ENCODE measurements at places on chromosomes 5 and 9.
A peak's percentile ranks its signal among the peaks of the same experiment; 100 is the strongest.

DNA sequence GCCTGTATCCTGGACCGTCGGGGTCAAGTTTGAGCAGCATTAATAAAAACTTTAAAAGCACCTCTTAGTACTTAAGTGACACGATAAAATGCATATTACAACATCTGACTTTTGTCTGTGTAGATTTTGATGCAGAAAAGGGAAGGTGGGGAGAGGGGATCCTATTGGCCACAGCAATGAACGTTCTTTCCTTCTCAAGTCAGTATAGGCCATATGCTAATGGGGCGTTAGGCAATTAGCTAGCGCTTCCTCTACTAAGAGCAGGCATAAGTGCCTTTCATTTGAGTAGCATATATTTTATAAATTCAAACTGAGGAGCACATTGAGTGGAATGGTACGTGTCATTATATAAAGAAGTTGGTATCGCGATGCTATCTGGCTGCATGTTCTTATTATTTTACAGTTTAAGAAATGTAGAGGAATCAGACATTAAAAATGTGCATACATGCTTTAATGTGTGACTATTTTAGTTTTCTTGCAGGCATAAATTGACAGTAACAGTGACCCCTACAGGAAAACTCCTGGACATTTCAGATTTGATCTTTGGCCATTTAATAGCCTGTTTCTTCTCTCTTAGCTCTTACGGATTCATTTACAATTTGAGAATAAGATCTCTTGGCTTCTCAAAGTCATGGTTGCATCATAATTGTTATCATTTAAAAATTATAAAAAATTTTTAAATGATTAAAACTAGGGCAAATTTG, 1.1 kb upstream of the GNA14 start:
- DNase-seq = peak; percentile 15

DNA sequence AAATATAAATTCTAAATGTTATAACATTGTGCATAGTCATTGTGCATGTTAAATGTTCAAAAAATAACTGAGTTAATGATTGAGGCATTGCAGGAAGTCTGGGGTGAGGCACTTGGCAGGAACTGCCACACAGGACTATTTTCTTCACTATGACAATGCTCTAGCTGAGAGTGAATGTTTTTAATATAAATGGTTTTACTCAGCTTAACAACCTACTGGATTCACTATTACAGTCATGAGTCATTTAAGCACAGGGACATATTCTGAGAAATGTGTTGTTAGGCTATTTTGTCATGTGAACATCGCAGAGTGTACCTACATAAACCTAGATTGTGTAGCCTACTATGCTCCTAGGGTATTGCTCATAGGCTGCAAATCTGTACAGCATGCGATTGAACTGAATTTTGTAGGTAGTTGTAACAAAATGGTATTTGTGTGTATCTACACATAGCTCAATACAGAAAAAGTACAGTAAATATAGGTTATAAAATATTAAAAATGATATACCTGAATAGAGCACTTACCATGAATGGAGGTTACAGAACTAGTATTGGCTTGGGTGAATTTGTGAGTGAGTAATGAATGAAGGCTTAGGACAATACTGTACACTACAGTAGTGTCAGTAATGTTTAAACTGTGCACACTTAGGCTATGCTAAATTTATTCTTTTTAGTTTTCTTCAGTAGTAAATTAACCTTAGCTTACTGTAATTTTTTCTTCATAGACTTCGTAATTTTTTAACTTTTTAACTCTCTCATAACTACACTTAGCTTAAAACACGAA, 346.1 kb upstream of the PTGER4 start:
- no peak for DNase-seq

GRCh38 chr9:129656795-129657390, 8.6 kb upstream of the PRRX2 start:
- no peak for DNase-seq

- DNase-seq = no peak
Observed at GRCh38 chr9:32399110-32399815, 14.8 kb downstream of the ACO1 start.

DNA sequence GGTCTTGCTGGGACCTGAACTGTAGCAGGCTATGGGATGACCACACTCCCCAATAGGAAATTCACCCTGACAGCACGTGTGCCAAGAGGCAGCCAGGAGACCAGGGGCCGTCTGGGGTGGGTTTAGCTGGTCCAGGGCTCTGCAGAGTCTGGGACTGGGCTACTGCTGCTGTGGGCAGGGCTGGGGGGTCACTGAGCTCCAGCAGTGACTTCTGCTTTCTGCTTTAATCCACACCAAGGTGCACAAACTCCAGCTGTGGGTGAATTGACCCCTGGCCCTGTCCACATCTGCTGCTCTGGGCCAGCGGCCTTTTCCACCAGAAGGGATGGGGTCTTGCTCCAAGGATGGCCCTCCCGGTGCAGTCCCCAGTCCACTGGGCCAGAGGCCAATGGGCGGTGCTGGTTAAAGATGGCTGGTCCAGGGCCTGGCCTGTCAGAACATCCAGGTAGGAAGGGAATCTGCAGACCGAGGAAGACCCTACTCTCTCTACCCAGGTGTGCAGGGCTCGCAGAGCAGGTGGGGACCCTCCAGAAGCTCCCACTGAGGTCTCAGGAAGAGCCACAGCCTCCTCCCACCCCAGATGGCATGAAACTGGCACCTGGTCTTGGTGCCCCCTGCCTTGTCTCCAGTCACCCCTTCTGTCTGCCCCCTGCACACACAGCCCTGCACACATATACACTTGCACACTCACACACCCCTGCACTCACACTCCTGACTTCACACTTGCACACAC, 28.0 kb downstream of the GLT6D1 start:
- peak; percentile 5 for DNase-seq

- DNase-seq = no peak
Observed at GRCh38 chr5:142032747-142033631, 20.2 kb upstream of the GNPDA1 start.

GRCh38 chr5:138179277-138179857, 455 bp downstream of the KIF20A start:
- peak; percentile 16 for DNase-seq

- no peak for DNase-seq
Observed at GRCh38 chr5:10498350-10498749, 56.7 kb downstream of the ROPN1L start.

- no peak for DNase-seq
Observed at GRCh38 chr5:180606215-180606785, 15.0 kb upstream of the SCGB3A1 start.

DNA sequence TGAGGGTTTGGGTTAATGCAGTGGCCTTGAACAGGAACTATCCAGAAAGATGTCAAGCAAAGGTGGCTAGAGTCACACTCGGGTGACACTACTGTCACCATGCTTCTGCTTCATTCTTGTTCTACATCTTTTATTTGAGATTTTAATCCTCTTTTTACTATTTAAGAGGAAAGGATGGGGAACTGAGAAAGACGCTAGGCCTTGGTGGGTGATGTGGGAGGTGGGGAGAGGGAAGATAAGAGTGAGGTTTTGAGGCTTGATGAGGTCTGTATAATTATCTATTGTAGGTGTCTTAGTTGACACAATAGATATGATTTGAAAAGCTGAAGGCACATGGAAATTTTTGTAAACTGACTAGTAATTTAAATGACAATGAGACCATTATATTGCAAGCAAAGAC, 3.5 kb upstream of the BASP1 start:
- no peak for DNase-seq

- DNase-seq = no peak
Observed at GRCh38 chr5:52740007-52740406, 47.7 kb upstream of the ITGA1 start.

GRCh38 chr9:130597228-130597627, 17.9 kb downstream of the FUBP3 start:
- DNase-seq = no peak

- no peak for DNase-seq
Observed at GRCh38 chr5:148193202-148193601, 9.6 kb upstream of the SPINK6 start.

DNA sequence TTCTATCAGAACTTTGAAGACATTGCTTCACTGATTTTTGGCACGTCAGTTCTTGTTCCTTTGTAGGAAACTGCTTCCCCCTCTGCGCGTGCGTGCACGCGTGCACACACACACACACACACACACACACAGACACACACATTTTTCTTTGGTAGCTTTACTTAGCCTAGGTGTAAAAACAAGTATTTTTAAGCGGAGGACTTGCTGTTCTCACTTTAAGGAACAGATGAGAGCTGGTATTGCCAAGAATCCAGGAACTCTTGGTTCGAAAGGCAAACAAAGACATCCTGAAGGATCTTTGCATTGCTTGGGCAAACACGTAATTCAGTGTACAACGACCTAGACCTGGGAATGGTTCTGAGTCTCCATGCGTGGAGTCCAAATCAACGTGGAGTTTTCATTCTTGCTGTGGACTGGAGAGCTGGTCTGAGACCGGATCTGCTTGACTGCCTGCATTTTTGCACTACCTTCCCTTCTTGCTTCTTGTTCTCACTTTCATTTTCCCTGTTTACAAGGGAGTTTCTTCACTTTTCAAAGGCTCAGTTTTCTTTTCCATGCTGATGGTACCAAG, 8.2 kb downstream of the TMEM268 start:
- DNase-seq = no peak

- no peak for DNase-seq
Observed at GRCh38 chr5:60797482-60798153, 46.5 kb downstream of the ELOVL7 start.

DNA sequence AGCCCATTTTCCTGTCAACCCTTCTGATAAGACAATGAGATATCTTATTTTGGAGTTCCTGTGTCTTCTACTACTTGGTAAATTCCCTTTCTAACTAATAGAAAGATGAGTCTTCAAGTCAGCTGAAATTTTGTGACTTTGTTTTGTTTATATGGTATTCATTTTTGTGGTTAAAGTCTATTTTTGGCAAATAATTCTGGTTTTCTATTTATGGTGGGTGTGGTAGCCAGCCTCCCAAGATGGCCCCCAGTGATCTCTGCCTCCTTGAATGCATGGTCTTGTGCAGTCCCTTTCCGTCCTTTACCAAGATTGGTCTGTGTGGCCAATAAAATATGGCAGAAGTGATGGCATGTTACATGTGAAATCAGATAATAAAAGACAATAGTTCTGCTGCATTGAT, 91.5 kb downstream of the NR3C1 start:
- DNase-seq = no peak

GRCh38 chr9:10366171-10366779, 246.5 kb downstream of the PTPRD start:
- peak; percentile 34 for DNase-seq

GRCh38 chr5:180141068-180141660, 67.8 kb downstream of the RASGEF1C start:
- DNase-seq = no peak

DNA sequence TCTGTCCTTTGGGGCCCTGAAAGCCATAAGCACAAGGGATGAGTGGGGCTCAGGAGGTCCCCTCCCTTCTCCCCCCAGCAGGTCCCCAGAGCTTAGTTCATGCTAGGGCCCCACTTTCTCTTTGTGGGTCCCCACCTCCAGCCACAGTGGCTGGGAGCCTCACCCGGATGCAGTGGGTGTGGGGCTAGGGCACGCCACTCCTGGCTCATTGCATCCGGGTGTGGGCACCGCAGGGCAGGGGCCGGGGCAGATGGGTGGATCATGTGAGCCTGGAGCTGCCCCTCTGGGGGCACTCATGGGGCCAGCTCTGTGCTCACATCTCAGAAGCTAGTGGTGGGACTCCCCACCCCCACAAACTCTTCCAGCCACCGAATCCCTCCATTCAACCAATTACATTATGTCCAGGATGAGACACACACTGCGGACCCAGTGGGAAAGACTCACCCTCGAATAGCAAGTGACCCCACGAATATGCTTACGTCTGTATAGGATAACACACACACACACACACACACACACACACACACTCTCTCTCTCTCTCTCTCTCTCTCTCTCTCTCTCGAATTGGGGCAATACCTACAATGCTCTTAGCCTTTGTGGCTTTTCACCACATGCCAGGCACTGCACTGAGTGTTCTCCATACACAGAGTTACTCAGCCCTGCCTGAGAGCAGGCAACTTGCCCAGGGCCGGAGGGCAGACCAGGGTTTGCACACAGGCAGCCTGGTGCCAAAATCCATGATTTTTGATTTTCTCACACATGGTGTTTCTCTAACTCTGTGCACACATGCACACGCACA, 16.8 kb upstream of the PHYKPL start:
- DNase-seq = no peak

DNA sequence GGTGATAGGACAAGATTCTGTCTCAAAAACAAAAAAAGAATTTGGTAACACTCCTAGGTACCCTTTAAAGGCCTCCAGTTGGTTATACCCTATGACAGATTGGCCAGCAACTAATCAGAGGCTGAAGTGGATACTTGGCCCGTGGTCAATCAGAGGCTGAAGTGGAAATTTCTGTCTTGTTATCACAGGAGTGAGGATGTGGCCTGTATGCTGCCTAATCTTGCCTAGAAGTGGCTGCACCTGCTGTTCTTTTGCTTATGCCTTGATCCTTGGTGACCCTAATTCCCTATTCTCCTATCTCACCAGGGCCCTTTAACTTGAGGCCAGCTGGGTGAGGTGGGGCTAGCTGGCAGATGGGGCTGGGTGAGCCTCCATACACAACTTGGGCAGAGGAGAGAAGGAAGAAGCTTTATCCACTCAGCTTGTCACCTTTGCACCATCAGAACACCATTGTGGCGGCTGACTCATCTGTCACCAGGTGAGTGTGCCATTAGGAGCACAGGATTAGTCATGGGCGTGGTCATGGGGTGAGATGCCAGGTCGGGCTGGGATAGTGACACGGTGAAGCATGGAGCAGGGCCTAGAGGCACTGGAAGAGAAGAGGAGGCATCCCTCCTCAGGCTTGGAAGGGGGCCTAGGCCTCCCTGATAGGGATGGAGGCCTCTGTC, 41.5 kb downstream of the SAR1B start:
- no peak for DNase-seq

DNA sequence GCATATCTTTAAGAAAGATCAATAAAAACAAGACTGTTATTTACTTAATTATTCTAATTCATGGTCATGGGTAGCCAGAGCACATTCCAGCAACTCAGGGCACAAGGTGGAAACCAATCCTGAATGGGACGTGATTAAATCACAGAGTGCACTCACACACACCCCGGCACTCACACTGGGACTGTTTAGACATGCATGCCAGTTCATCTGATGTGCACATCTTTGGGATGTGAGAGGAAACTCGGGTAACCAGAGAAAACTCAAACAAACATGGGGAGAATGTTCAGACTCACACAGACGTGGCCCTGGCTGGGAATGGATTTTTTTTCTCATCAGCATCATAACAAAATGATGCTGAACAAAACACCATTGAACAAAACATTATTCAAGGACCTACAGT, 29.4 kb downstream of the SMAD5 start:
- DNase-seq = no peak

- DNase-seq = no peak
Observed at GRCh38 chr5:171863935-171864334, 78.3 kb downstream of the SMIM23 start.

- DNase-seq = no peak
Observed at GRCh38 chr9:91919621-91920020, 30.4 kb downstream of the ROR2 start.

DNA sequence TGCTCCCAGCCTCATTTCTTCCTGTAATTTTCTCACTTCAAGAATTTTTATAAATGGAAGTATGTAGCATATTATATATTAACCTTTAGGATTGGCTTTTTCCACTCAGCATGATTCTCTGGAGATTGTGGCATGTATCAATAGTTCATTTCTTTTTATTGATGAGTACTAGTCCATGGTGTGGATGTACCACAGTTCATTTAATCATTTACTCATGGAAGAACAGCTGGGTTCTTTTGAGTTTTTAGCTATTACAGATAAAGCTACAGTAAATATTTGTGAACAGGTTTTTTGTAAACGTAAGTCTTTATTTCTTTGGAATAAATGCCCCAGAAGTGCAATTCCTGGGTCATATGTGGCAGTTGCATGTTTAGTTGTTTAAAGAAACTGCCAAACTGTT, 76.1 kb downstream of the UHRF2 start:
- DNase-seq = no peak

GRCh38 chr9:23824830-23825591, 1.0 kb downstream of the ELAVL2 start:
- DNase-seq = peak; percentile 29

Data from iPS-NIHi11 (cell line).